ENCODE measurements at places on chromosomes 13 and 19. TPM values are rescaled to one million over a fixed set of nuclear protein-coding genes. Genes with fewer than 3 reads are reported as not detected.

Gene SLITRK5
- total RNA-seq = 0.04 TPM

- DNase-seq = no peak
Observed at GRCh38 chr19:6723108-6723618, 2.7 kb upstream of the C3 start.

- DNase-seq = no peak
Observed at GRCh38 chr19:48154003-48154402, 16.1 kb downstream of the LIG1 start.

Gene CARS2
- 30.7 TPM for total RNA-seq

Gene S1PR4
- 0.48 TPM for total RNA-seq
